Activated CD4-positive, alpha-beta memory T cell treated with anti-CD3 and anti-CD28 coated beads for 36 hours (primary cell): ENCODE measurements at places on chromosomes 6 and 20. TPM values are rescaled to one million over a fixed set of nuclear protein-coding genes. Genes with fewer than 3 reads are reported as not detected.
A peak's percentile ranks its signal among the peaks of the same experiment; 100 is the strongest.

GRCh38 chr20:42164121-42164890, 546.1 kb upstream of the CHD6 start:
- DNase-seq: no peak
- no peaks in the 10 kb centered on the region for H3K27me3 ChIP-seq
- H3K4me1 ChIP-seq: no peaks in the 10 kb centered on the region
- H3K27ac ChIP-seq: no peak overlapping the region
- no peak overlapping the region for H3K4me3 ChIP-seq

- DNase-seq: no peak
- peaks cover 12% of the 10 kb centered on the region for H3K4me1 ChIP-seq
- no peaks in the 10 kb centered on the region for H3K27me3 ChIP-seq
- no peak overlapping the region for H3K4me3 ChIP-seq
Measured at GRCh38 chr6:44956396-44956795, 371.7 kb upstream of the RUNX2 start.

GRCh38 chr6:88454658-88455057, 288.5 kb upstream of the CNR1 start:
- peaks cover 13% of the 10 kb centered on the region for H3K27me3 ChIP-seq
- no peak for DNase-seq
- H3K36me3 ChIP-seq: no peaks in the 10 kb centered on the region
- H3K4me1 ChIP-seq: no peaks in the 10 kb centered on the region
- no peak overlapping the region for H3K27ac ChIP-seq
- no peak overlapping the region for H3K4me3 ChIP-seq

DNA sequence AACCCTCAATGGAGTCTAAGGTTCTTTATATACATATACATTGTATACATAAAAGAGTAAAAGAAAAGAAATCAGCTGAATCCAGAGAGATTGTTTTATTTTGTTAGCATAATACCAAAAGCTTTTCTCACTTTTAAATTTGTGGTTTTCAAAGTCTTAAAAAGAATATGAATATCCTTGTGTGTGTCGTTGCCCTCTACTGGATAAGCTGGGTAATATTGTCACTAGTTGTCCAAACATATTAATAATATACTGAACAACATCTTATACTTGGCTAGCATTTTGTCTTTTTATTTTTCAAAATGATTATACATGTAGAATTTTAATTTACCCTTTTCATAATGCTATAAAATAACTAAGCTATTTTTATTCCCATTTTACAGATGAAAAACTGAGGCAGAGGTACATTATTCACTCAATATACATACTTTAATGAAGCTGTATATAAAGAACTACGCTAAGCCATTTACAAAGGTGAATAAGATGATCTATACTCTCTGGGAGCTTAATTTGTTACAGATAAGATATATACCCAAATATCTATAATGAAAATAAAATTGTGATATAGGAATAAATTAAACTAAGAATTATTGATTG, 531.7 kb downstream of the TFAP2B start:
- no peaks in the 10 kb centered on the region for H3K36me3 ChIP-seq
- no peak overlapping the region for H3K27ac ChIP-seq
- no peak overlapping the region for H3K4me3 ChIP-seq
- no peak for DNase-seq
- no peaks in the 10 kb centered on the region for H3K4me1 ChIP-seq

- H3K4me1 ChIP-seq: no peaks in the 10 kb centered on the region
- DNase-seq: no peak
- no peaks in the 10 kb centered on the region for H3K36me3 ChIP-seq
Measured at GRCh38 chr20:19889011-19889953, 127.9 kb upstream of the NAA20 start.

Gene ATXN1
- 36.7 TPM for total RNA-seq

Gene SHLD1
- 9.0 TPM for total RNA-seq

DNA sequence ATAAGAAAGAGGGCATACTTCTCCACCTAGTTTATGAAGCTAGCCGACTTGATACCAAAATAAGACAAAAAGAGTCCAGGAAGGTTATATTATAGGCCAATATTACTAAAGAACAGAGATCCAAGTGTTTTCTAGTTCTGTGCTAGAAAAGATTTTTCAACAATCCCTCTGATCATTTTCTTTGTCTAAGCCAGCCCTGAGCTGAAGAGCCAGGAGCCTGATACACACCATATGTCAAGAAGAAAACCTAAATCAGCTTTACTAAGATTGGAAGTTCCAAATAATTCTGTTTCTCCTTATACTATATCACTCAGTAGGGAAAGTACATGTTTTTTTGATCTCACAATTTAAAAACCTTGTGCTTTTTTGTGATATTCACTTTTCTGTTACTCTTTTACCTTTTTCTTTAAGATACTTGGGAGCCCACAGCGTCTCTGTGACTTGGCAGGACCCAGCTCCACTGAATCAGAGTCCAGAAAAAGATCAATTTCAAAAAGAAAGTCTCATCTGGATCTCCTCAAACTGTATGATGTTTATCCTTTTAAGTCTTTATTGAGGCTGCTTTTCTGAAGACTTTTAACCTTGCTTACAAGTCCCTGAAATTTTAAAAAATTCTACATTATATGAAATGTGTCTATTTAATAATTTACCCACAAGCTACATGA, 43.0 kb upstream of the PBOV1 start:
- H3K4me1 ChIP-seq: no peaks in the 10 kb centered on the region
- peaks cover 11% of the 10 kb centered on the region for H3K27me3 ChIP-seq
- no peak overlapping the region for H3K4me3 ChIP-seq
- DNase-seq: no peak

GRCh38 chr6:33861722-33862121, 57.9 kb upstream of the MLN start:
- DNase-seq: peak; percentile 33
- no peak overlapping the region for H3K27ac ChIP-seq
- no peak overlapping the region for H3K4me3 ChIP-seq
- H3K27me3 ChIP-seq: no peaks in the 10 kb centered on the region

Gene TCF15
- not detected for total RNA-seq

GRCh38 chr20:63190828-63191227, 25.1 kb downstream of the YTHDF1 start:
- DNase-seq: no peak
- H3K27me3 ChIP-seq: no peaks in the 10 kb centered on the region
- H3K4me3 ChIP-seq: no peak overlapping the region
- no peaks in the 10 kb centered on the region for H3K4me1 ChIP-seq
- peaks cover 9% of the 10 kb centered on the region for H3K36me3 ChIP-seq

DNA sequence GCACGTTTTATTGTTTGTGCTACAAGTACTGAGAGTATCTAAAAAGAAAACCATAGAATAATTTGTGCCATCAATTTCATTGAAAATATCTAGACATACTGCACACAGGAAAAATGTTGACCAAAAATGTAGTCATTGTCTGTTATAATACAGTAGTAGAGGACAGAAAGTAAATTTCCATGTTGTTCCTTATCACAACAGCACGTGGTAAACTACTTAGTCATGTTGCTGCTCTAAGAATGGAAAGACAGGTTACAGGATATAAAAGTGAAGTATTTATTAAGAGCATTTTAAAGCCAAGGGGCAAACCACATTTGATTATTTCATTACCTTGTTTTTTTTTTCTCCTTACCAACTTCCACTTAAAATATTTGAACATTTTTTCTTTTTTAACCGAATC, 89.0 kb upstream of the CEP85L start:
- peaks cover 3% of the 10 kb centered on the region for H3K27me3 ChIP-seq
- no peak overlapping the region for H3K4me3 ChIP-seq
- no peak overlapping the region for H3K27ac ChIP-seq
- no peak for DNase-seq

GRCh38 chr6:7805850-7806214, 79.9 kb downstream of the BMP6 start:
- DNase-seq: no peak
- no peaks in the 10 kb centered on the region for H3K36me3 ChIP-seq
- no peak overlapping the region for H3K27ac ChIP-seq

DNA sequence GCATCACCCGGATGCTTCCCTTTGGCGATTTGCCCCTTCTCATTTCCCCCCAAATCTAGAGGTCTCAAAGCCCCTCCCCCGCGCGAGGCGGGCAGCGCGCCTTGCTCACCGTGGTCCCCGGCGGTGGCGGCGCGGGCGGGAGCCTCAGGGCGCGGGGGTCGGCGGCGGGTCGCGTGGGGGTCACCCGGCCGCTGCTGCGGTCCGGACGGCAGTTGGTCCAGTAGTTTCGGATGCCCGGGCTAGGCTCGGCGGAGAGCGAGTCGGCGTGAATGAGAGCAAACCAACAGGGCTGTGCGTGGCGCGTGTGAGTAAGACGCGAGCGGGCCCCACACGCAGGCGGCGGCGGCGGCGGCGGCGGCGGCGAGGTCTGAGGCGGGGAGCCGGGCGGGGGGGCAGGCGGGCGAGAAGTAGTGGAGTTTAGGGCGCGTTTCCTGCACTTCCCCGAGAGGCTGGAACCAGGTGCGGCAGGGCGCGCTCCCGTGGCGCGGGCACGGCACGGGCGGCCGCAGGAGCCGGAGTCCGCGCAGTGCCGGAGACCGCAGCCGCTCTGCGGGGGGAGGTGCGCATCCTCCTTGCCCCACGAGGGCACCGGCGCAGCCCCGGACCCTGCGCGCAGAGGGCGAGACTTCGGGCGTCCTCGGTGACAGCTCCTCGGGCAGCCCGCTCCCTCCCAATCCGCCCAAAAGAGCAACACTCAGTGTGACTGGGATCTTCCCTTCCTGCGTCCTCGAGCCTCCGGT, 567 bp downstream of the HS3ST5 start:
- H3K4me3 ChIP-seq: no peak overlapping the region
- peaks cover 23% of the 10 kb centered on the region for H3K27me3 ChIP-seq
- no peak for DNase-seq
- H3K27ac ChIP-seq: no peak overlapping the region
- H3K36me3 ChIP-seq: no peaks in the 10 kb centered on the region

Gene FOXF2
- not detected for total RNA-seq

DNA sequence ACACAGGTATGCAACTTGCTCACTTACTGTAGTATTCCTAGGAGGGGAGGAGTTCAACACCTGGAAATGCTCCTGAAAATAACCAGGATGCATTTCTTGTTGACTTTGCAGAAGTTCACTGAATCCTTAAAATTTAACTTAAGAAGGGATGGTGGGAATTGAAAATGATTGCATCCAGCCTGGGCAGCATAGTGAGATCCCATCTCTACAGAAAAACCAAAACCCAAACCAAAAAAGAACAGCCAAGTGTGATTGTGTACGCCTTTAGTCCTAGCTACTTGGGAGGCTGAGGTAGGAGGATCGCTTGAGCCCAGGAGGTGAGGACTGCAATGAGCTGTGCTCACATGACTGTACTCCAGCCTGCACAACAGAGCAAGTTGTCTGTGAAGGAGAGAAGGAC, 1.7 kb downstream of the DNAH8 start:
- H3K4me3 ChIP-seq: no peak overlapping the region
- no peaks in the 10 kb centered on the region for H3K36me3 ChIP-seq
- peaks cover 15% of the 10 kb centered on the region for H3K4me1 ChIP-seq
- no peak overlapping the region for H3K27ac ChIP-seq

Gene EEF1A2
- total RNA-seq: 1.7 TPM

GRCh38 chr6:39377539-39377950, 55.0 kb upstream of the KCNK16 start:
- peaks cover 9% of the 10 kb centered on the region for H3K27me3 ChIP-seq
- no peaks in the 10 kb centered on the region for H3K36me3 ChIP-seq
- peaks cover 3% of the 10 kb centered on the region for H3K4me1 ChIP-seq
- H3K27ac ChIP-seq: no peak overlapping the region

DNA sequence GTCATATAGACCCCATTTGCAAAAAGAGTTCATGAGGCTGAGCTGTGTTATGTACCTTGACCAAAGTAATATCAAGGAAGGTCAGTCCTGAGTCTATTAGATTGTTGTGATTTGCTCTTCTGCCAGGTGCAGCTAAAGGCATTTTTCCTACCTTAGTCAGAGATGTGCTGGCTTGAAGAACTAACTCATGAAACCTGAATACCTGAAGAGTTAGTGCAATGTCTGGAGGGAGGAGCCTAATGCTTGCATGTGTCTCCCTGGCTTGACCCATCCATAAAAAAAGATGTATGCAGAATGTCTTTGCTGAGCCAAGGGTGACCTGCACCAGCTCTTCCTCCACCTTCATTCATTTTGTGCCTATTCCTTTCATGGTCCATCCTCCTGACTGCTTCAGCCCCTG, 742.0 kb downstream of the KIF16B start:
- H3K27me3 ChIP-seq: no peaks in the 10 kb centered on the region
- H3K4me3 ChIP-seq: no peak overlapping the region
- H3K4me1 ChIP-seq: no peaks in the 10 kb centered on the region
- H3K36me3 ChIP-seq: no peaks in the 10 kb centered on the region
